ENCODE measurements at places on chromosomes 7 and 10.

DNA sequence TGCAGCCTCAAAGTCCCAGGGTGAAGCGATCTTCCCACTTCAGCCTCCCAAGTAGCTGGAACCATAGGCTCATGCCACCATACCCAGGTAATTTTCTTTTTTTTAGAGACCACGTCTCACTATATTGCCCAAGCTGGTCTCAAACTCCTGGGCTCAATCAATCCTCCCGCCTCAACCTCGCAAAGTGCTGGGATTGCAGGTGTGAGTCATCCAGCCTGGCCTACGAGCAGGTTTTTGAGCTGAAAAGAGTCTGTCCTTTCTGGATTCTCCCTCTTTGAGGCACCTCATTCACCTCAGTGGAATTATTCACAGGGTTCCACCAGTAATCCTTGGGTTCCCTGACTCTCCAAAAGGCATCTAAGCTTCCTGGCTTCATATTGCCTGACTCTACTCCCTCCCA lies 7.6 kb upstream of the LEP start:
- no peak for DNase-seq

- no peak for DNase-seq
These were observed 143.4 kb downstream of the TCF7L2 start for GRCh38 chr10:113093188-113094113.

GRCh38 chr7:80644054-80644453 lies 5.6 kb downstream of the CD36 start:
- no peak for DNase-seq

DNA sequence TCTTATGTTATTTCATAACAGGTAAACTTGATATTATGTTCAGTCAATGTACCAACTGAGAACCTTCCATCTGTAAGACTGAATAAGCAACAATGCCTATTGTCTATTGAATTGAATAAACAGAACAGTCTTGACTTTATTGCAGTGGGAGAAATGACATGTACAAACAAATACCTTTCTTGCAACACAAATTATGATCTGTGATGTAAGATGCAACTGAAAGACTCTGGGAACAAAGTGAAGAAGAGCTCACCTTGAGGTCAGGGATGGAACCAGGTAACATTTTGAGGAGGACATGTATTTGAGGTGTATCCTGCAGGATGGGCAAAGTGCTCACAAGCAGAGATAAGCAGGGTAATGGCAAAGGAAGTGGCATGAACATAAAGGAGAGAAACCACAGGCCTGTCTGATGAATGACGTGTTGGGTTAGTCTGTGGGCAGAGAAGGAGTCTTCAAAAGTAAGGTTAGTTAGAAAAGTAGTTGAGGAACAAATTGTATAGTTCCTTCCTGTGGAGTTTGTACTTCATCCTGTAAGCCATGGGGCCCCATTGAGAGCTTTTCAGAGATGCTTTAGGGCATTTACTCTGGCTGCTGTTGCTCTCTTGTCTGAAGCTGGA lies 9.5 kb downstream of the PNLIPRP3 start:
- no peak for DNase-seq

DNA sequence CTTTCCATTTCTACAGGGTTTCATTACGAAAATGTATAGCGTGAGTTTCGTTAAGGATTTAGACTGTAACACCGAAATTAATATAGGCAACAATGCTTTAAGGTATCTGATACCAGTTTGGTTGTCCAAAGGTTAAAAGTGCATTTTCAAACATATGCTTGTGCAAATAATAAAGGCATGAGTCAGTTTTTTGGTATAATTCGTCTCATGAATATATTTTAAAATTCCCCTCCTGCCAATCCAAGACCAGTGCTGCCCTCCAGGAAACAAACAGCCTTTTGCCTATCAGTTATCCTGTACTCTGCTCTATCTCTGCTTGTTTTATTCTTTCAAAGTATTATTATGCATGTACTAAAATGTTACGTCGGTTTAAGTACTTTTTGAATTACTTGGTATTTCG lies 2.0 kb downstream of the LCOR start:
- DNase-seq = no peak

DNA sequence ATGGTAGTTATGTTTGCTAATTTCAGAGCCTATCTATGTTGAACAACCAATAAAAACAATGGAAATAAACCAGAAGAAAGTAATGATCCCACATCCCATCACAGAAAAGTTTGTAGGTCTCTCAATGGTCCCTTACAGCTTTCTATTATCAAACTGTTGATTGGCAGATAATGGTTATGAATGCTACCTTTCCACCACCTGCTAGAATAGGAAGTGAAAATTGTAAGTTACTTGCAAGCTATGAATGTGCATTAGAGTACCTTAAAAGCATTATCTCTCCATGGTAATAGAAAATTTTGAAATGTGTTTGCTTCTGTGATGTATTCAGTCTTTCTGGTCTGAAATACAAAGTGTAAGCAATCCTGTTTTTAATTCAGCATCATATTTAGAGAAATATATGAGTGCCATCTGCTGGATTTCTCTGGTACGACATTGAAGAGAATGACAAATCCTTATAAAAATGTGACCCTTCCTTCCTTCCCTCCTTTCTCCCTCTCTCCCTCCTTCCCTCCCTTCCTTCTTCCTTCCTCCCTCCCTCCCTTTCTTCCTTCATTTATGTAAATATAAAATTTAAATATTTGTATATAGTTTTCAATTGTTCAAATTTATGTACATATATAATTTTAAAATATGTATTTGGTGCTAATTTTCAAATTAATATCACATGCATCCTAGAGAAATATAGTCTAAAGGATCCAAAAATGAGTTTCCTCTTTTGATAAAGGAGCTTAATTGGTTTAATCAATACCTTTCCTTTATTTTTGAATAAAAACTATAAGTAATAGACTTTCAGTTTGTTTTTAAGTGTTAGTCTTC lies 41.4 kb upstream of the PNLIPRP3 start:
- DNase-seq = no peak

DNA sequence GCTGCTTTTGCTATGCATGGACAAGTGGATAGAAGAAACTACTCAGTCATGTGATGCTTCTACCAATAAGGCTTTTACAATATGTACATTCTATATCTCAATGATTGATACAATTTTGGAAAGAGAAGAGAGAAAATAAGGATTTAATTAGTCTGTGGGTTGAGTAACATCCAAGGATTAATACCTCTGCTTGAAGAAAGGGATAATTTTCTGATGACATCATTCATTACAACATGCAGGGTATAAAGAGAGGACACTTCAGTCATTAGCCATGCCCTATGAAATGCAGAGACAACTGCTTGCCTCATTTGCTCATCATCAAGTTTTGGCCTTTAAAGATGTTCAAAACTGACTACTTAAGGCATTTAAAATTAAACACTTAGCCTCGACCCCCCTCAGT lies 237.3 kb downstream of the AHR start:
- no peak for DNase-seq

DNA sequence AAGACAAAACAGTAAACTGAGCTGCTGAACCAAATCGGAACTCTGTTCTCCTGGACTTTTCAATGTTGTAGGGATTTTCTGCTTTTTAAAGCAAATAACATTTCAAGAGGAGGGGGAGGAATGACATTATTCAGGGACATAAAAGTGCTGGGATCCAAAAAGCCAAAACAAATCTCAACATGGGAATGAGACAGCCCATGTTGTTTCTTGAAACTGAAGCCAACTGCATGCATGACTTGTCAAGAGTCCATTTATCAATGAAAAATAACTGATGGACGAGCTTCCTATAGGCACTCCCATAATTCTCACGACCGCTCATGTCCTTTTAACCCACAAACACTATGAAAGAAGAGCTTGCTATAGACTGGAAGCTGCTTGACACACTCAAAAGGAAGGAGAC lies 27.8 kb downstream of the FAM53B start:
- DNase-seq = no peak

- no peak for DNase-seq
These were observed 40.4 kb downstream of the SCIN start for GRCh38 chr7:12610899-12611298.

DNA sequence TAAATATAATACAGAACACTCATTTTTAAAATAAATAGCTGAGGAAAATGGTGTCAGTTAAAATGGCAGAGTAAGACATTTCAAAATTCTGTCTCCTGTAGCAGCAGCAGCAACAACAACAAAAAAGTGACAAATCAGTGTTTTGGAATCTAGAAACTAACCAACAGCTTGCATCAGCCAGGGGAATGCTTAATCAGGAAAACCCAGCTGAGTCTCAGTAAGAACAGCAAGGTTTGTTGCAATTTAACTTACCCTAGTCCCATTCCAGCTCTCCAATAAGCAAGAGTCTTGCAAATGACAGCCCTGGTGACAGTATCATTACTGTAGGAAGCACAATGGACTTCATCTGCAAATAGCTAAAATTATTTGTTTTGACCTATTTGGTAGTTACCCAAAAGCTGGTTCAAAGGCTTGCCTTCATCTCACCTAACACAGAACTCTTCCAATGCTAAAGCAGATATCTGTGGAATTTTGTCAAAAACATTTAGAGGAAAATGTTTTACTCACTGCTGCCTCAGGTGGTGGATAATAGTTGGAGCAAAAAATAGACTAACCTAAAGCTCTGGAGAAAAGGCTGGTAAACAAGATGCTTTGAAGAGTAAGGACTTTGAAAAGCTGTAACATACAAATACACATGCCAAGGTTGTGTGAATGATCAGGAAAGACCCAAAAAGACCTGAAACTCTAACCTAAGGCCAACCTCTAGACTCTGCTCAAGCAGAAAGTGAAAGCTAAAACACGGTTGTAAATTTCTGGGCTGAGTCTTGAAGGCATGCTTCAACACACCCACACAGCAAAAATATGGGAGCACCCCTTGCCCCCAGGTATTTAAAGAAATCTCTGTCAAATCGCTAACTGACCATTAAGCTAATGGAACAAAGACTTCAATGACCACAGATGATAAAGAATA lies 9.9 kb upstream of the ARHGAP22 start:
- no peak for DNase-seq

DNA sequence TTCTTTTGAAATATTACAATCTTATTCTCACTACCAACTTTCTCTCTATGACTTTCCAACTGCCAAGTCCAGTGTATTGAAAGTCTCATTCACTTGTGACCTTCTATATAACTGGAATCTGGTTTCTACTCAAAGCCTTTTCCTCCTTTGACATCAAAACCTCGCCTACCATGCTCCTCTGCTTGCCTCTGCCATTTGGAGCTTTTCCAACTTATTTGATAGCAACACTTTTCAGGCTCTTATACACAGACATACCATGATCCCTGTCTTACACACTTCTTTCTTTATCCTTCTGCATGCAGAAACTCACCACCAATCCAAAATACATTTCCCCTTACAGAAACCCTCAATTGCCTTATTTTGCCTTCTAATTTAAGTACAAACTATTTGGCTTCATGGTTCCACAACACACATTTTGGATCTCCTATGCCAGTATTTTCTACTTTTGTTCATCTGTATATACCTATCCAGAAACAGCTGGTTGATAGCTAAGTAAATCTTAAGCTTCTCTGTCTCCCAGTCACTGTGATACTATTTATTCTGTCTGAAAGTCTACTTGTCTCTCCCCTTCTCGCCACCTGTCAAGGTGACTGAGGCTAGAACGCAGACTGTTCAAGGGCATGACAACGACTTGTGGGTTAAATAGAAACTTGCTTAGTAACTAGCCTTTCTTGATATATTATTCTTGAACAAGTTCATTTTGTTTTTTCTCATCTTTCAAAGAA lies 22.4 kb downstream of the GNG11 start:
- no peak for DNase-seq

- no peak for DNase-seq
These were observed 293.0 kb upstream of the NPSR1 start for GRCh38 chr7:34365011-34365410.

DNA sequence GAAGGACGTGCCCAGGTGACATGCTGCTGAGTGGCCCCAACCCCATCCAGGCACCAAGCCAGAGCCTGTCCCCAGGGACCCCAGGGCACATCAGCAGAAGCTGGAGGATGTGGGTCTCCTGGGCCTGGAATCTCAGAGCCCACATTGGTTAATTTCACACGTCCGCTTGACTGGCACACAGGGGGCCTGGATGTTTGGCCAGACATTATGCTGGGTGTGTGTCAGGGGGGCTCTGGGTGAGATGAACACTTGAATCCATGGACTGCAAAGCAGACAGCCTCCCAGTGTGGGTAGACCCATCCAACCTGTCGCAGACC lies 79.1 kb upstream of the RET start:
- no peak for DNase-seq

DNA sequence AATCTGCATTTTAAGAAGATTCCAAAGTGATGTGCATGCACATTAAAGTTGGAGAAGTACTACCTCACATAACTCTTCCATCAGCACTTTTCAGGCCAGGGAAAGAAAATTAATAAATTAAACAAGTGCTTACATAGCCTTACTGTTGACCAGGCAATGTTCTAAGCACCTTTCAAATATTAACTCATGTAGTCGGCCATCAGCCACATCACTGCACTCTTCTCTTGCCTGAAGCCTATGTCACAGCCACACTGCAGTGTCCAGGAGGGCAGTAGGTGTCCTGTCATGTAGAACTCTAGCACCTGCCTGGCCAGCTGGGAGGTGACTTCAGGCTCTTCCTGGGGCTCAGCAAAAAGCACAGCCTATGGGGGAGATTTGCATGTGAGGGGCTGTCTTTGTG lies 71.5 kb downstream of the CDK1 start:
- DNase-seq = no peak

- no peak for DNase-seq
These were observed 61.6 kb downstream of the DENND11 start for GRCh38 chr7:141640239-141640840.

DNA sequence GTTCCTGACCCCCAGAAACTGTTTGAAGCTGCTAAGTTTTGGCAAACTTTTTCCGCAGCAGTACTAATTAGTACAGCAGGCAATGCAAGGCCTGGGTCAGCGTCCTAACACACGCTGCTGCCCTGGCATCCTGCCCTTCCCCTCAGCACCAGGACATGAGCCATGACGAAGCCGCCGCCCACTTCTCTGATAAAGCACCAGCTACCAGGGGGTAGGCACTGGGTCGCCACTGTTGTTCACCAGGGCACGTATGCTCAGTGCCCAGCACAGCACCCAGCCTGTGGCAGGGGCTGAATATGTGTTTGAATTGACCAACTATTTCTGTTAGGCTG lies 59.5 kb downstream of the CHST15 start:
- DNase-seq = no peak

- DNase-seq = no peak
These were observed 64.7 kb downstream of the DIP2C start for GRCh38 chr10:624605-625332.

- DNase-seq = no peak
These were observed 92.0 kb upstream of the LRRTM3 start for GRCh38 chr10:66833861-66834260.

- DNase-seq = no peak
These were observed 27.2 kb downstream of the LEP start for GRCh38 chr7:128268233-128268632.

- no peak for DNase-seq
These were observed 264.1 kb downstream of the PHF14 start for GRCh38 chr7:11237742-11238141.

DNA sequence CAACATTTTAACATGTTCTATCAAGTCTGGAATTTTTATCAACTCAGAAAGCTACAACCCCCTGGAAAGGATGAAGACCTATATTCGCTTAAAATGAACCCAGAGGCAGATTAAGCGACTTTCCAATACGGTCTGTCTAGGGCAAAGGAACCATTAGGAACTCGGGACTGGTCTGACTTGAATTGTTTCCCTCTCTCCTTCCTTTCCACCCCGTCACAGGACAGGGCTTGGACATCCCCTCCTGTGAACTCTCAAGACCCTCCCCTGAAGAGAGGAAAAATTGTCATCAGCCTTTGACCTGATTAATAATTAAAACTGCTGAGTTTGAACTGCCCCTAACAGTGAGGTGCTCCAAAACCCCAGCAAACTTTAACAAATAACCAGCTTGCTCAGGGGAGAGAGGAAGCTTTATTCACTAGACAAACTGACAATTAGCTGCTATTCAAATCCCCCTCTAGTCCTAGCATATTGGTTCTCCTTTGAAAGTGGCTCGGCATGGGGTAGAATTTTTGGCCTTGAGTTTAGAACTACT lies 22.6 kb upstream of the SLF2 start:
- no peak for DNase-seq
